ENCODE measurements at places on chromosomes 11 and 22.

- DNase-seq = no peak
Observed at GRCh38 chr11:77003963-77004362, 30.2 kb upstream of the B3GNT6 start.

DNA sequence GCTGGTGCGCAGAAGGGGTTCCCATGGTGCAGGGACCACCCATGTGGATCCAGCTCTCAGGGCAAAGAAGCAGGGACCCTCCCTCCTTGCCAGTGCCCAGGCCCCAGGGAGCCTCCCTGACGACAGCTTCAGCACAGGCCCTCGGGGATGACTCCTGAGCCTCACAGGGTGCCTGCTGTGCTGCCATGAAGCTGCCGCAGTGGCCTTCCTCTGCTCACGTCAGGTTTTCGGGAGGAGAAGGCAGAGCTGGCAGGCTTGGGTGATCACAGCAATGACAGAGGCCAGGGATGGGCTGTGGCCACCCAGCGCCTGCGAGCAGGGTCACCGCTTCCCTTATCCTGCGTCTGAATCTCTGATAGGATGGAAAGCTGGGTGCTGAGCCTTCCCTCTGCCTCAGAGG, 276.2 kb downstream of the BRD1 start:
- DNase-seq = no peak

DNA sequence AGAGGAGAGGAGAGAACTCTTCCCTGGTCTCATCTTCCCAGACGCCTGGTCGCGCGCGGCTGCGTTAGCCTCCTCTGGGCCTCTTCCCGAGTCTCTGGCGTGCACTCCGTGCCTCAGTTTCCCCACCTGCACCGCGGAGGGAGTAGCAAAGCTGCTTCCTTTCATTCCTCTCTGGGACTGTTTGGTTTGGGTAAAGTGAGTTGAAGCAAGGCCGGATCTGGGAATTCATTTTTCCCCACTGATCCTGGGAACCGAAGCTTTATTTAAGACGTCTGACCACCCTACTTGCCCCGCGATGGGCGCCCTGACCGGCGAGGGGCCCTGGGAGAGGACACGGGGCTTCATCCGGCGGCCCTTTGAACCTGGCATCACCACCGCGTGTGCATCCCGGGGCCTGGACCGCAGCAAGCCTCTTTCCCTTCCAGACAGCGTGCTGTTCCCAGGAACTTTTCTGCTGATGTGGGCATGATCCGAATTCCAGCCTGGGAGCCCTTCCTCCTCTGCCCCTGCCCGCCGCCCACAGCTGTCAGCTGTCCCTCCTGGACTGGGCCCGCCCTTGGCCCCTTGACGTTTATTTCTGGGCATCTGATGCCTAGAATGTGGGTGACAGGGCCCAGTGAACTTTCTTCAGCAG, 758 bp downstream of the LDLRAD3 start:
- no peak for DNase-seq

DNA sequence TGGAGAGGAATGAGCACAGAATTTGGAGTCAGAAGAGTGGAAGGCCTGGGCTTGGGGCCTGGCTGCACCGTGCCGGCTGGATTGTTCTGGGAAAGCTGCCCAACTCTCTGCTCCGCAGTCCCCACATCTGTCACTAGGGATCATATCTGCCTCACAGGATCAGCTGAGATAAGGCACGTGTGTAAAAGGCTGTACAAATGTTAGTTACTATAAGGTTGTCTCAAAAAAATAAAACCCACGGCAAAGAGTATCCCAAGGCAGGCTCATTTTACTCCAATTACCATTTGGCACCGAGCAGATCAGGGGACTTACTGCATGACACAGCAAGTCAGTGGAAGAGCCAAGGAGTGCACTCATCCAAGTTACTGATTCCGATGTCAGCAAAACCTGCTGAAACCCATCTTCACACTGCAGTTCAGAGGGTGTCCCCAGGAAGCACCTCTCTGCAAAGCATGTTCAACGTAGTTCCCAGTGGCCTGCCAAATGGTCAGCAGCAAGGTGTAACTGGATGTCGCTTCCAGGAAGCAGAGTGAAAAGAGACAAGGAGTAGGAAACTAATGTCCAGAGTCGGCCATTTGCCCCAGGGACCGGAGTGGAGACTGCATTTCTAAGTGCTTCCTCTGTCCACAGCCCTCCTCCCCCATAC, 18.1 kb upstream of the MRTFA start:
- peak; percentile 45 for DNase-seq

GRCh38 chr11:22340701-22341587, 2.8 kb downstream of the SLC17A6 start:
- DNase-seq = no peak

- no peak for DNase-seq
Observed at GRCh38 chr11:16863389-16863788, 124.9 kb downstream of the C11orf58 start.

DNA sequence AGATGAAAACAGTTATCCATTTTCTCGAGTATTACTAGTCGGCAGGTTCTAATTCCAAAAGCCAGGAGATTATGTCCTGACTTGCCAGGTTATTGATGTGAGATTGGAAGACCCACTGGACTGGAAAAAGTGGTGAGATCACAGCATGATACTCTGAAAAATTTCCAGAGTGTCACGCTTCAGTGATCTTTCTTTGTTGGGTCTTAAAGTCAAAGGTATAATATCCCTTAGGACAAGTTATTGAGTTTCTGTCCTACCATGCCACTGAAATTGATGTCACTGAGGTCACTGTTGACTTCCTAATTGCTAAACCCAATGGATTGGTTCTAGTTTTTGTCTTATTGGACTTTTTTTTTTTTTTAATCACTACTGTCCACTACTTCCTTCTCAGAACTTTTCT, 104.5 kb upstream of the GRAMD1B start:
- no peak for DNase-seq

- no peak for DNase-seq
Observed at GRCh38 chr11:89182773-89183518, 5.3 kb downstream of the TYR start.

- DNase-seq = no peak
Observed at GRCh38 chr11:78438298-78438975, 20.8 kb upstream of the GAB2 start.

GRCh38 chr11:59556115-59556916, 45.0 kb downstream of the OR4D9 start:
- DNase-seq = no peak

- DNase-seq = no peak
Observed at GRCh38 chr11:611001-611996, 4.5 kb downstream of the IRF7 start.

DNA sequence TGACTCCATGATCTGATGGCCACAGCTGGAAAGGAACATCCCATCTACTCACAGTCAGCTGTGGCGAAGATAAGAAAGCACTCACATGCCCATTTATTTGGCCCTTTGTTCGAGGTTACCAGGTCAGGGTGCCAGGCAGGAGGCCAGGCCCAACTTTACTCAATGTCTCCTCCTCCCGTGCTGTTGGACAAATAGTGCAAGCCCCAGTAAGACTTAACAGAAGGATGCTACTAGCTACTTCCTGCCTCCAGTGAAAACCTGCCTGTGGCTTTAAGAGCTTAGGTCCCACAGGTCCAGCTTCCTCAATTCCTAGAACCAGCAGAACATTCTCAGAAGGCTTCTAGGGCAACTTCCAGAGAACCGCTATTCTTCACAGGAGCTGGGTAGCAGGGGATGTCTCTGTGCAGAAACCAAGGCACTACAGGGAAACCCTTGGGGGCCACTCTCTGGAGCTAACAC, 12.9 kb upstream of the CRY2 start:
- no peak for DNase-seq

Data from WERI-Rb-1 (cell line).